ENCODE measurements at places on chromosomes 11 and 22.

GRCh38 chr22:36016684-36017083, 11.9 kb downstream of the RBFOX2 start:
- DNase-seq: no peak

- DNase-seq: no peak
Observed at GRCh38 chr11:116885951-116886655, 48.7 kb upstream of the APOA1 start.

DNA sequence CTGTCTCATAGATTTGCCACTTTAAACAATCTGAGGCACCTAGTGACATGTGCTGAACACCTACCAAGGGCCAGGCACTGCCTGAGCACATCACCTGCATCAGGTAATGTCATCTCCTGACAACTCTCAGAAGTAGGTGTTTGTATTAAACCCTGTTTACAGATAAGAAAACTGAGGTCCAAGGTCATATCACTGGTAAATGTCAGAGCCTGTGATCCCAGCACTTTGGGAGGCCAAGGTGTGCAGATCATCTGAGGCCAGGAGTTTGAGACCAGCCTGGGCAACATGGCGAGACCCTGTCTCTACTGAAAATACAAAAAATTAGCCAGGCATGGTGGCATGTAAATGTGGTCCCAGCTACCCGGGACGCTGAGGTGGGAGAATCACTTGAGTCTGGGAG, 39.1 kb upstream of the ACCSL start:
- DNase-seq: no peak

DNA sequence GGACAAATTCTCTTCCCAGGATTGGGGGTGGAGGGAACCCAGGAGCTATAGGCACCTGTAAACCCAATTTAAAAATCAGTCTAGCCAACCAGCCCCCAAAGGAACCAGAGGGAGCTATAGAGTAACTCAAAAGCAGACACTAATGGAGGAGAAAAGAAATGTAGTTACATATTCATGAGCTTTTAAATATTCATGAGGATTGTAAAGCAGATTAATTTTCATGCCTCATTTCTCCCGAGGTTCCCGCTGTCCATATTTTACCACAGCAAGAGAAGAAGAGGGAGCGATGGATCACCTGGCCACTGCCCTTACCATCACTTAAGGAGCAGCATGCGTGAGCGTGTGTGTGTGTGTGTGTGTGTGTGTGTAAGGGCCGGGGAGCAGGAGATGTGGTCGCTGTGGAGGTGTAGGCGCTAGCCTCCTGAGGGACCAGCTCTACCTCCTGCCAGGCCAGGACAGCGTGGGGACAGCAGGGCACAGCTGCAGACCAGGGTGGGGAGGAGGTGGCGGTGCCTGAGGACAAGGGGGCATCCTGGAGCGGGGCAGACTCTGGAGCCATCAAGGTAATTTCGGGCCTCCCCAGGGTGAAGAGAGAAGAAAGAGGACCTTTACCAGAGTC, 100.7 kb upstream of the THY1 start:
- DNase-seq: no peak

- DNase-seq: no peak
Observed at GRCh38 chr11:132048040-132048439, 677.6 kb downstream of the NTM start.

DNA sequence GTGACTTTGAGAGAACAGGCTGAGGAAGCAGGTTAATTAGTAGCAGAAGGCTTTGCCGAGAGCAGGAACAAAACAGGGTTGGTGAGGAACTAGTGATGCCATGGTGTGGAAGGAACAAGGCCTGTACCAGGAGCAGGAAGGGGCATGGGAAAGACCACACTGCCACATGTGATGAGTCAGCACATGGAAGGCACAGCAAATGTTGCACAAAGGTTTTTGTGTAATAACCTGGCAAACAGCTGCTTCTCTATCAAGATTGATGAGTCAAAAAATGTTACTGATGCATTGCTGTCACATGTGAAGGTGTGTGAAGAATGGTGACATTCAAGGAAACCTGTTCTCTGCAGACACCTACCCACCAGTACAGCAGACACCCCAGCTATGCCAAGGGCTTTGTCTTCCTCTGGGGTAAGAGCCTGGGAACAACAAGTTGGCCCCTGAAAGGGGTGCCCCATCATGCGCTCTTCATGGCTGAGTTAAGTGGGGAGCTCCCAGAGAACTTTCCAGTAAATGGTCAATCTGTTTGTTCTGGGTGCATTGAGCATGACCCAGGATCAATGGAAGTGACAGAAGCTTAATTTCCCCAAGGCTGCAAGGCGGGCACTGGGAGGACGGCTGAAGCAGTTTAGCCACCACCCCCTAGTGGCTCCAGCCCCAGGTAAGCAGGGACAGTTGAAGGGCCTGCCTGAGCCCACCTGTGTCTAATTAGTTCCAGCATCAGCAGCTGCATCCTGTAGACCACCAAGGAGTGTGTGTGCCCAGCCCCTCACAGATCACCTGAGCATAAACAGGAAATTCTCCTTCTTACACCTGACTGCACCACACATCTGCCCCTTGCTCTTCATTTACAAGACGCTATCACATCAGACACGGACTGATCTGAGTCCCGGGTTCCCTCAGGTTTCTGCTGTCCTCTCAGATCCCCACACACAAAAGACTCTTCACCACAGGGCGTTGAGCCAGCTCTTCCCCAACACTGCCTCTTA, 47.6 kb downstream of the GGTLC2 start:
- DNase-seq: no peak

DNA sequence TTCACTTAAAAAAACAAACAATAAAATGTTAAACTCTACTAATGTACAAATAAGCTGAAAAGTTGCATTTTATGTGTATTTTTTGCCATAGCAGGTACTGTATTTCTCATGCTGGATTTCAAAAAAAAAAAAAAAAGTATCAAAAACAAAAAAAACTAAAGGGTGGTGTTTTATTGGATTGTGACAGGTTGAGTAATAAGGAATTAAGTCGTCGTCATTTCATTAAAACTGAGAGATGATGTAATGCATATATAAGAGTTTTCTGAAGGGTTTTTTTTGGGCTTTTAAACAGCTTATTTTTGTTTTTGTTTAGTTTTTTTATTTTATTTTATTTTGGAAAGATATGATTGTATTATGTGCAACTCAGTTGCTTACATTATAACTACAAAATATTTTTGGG, 10.9 kb upstream of the ADSL start:
- no peak for DNase-seq

- no peak for DNase-seq
Observed at GRCh38 chr22:35913925-35914324, 114.7 kb downstream of the RBFOX2 start.

GRCh38 chr22:50218153-50218995, 17.6 kb downstream of the SELENOO start:
- no peak for DNase-seq

- no peak for DNase-seq
Observed at GRCh38 chr11:131979364-131979763, 608.9 kb downstream of the NTM start.

DNA sequence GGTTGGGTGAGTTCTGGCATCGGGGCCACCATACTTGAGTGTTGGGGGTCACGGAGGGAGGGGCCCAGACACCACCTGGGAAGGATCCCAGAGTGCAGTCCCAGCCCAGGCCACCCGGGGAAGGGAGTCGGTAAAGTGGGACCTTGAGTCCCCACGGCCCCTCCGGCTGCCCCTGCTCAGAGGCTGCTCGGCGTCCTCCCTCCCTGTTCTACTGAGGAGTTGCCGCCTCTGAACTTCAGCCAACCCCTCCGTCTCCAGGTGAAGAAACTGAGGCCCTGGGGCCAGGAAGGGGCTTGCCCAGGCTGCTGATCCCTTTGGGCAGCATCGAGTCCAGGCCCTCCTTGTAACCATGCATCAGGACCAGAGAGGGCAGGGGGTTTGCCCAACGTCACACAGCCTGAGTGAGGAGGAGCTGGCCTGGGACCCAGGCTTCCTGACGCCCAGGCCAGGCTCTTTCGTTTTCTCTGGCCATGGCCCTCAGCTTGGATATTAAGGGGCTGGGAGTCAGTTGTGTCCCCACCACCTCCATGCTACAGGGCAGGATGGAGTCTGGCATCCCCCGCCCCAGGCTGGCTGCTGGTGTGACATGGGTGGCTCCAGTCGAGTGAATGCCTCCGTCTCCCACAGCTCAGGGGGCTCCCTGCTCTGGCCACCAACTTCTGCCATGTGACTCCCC, 1.3 kb downstream of the PARVG start:
- no peak for DNase-seq

- DNase-seq: no peak
Observed at GRCh38 chr11:118223992-118224391, 819 bp downstream of the JAML start.

DNA sequence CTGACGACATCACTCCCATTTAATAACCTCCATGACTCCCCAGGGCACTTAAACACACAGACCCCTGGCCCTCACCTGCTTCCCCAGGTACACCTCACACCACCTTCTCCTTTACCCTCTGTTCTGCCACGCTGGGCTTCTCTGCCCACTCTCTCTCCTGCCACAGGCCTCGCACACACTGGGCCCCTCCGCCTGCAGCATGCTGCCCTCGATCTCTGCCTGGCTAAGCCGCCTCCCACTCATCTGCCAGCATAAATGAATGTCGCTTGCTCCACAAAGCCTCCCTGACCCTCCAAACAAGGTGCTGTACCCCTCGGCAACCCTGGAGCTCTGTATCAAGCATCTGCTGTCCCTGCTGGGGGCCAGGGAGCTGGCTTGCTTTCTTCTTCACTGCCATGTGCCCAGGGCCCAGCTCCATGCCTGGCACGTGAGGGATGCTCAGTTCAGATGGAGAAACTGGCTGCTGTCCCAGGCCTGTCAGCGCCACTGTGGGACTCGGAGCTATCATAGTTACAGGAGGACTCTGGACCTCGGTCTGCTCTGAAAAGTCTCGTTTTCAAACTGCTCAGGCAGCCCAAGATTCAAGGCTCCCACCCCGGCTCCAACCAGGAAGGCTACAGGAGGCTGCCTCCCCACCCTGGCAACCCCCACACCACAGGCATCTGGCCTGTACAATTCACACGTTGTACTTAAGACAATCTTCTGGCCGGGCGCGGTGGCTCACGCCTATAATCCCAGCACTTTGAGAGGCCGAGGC, 11.9 kb downstream of the TTLL1 start:
- no peak for DNase-seq

DNA sequence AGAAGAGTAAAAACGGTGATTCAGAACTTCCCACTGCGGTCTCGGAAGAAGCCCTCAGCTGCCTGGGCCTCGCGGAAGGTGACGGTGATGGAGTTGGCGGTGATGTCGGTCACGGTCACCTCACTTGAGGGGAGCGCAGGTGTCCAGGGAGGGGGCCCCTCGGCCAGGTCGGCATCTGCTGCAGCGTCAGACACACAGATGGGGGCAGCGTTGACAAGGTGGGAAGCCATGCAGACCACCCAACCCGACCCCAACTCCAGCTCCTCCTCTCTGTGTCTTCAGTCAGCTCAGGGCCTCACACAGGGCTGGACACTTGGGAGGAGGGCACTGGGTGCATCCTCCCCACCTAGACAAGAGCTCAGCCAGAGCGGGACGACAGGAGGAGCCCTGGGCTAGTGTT, 18.6 kb downstream of the CBX7 start:
- no peak for DNase-seq

GRCh38 chr22:28029956-28030355, 110.9 kb upstream of the PITPNB start:
- DNase-seq: no peak

DNA sequence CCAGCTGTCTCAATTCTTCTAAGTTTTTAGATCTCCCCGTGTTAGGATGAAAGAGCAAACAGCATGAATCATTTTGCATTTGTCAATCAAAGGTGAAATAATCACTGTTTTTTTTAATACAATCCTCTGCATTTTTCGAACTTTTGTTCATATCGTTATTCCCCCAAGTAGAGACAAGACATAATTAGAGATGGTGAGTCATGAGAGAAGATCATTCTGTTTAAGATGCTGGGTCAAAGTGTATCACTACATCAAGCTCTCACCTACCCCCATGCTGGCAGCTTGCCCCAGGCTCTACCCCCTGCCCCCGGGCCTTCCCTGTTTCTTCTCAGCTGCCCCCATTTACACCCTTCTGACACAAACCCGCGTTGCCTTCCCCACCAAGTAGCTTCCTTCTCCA, 30.5 kb upstream of the MYO18B start:
- DNase-seq: no peak

DNA sequence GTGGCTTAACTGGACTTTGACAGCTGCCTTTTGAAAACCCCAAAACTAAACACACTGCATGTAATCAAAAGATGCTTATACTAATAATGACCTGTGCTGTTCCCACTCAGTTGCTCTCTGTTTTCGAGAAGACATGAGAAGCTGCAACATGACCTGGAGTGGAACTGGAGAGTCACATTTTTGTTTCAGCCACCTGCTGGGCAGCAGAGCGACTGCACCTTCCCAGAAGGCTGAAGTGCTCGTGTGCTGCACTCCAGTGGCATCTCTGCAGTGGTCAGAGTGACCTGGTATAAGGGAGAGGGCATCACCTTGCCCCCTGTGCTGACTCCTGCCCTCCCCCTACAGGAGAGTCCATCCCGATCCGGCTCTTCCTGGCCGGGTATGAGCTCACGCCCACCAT, 8.6 kb downstream of the THYN1 start:
- DNase-seq: no peak

DNA sequence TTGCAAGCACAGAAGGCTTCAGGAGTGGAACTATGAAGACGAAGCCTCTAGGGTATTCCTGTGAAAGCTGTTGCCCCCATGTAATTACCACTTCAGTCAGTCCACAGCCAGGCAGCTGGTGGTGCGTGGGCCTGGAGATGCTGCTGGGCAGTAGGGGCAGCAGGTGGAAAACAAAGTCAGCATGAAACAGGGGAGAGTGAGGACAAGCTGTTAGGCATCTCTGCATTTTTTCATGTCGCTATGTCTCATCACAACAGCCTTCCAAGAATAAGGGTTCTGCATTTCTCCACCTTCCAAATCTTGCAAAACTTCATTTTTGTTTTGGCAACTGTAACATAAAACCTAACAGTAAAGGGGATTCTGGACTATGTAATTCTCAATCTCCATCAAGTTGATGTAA, 757.5 kb downstream of the NELL1 start:
- DNase-seq: no peak

- DNase-seq: no peak
Observed at GRCh38 chr22:33640900-33641299, 279.4 kb downstream of the LARGE1 start.

GRCh38 chr11:8715501-8715900, 32.9 kb downstream of the RPL27A start:
- no peak for DNase-seq

DNA sequence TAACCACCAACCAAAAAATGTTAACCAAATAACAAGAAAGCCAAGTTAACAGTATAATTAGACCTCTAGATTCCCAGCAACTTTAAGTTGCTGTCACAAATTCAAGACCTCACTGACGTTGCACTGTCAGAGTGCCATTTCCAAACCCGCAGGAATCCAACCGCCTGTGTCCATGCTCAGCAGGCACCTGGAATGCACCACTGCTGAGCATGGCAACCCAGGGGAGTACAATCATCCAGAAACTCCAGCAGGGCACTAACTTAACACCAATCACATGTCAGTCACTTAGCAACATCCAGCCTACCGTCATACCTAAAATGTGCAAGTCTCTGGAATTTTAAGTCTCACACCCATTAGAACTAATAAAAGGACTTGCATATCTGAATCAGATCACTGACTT, 48.8 kb downstream of the SMCO4 start:
- DNase-seq: no peak
